ENCODE measurements at places on chromosomes 6 and 20. TPM values are rescaled to one million over a fixed set of nuclear protein-coding genes. Genes with fewer than 3 reads are reported as not detected.

The MAS1L gene
- total RNA-seq: not detected

The CTNNBL1 gene
- 59.6 TPM for total RNA-seq

The FBXO5 gene
- total RNA-seq: 6.1 TPM

The ID4 gene
- total RNA-seq: 12.0 TPM

The EFCAB8 gene
- 0.41 TPM for total RNA-seq

The TRIM40 gene
- total RNA-seq: not detected

The ALDH8A1 gene
- 0.41 TPM for total RNA-seq

The VARS1 gene
- 96.3 TPM for total RNA-seq

The ARMC2 gene
- total RNA-seq: 5.2 TPM

The ULBP3 gene
- 14.7 TPM for total RNA-seq

The LBP gene
- total RNA-seq: not detected

The SLC22A2 gene
- total RNA-seq: not detected

The SLC24A3 gene
- total RNA-seq: 0.79 TPM

The OTOR gene
- not detected for total RNA-seq

The ADGRB3 gene
- 0.87 TPM for total RNA-seq

The TMEM244 gene
- total RNA-seq: not detected

The MAN1A1 gene
- 11.7 TPM for total RNA-seq

The BPIFB4 gene
- not detected for total RNA-seq

The ERMARD gene
- 13.1 TPM for total RNA-seq

The EPPIN gene
- total RNA-seq: not detected

The ZC3H12D gene
- 0.10 TPM for total RNA-seq

The F13A1 gene
- total RNA-seq: 10.1 TPM

The OR2H1 gene
- total RNA-seq: not detected

The SYNDIG1 gene
- total RNA-seq: 8.7 TPM

The PTCRA gene
- not detected for total RNA-seq

The DPPA5 gene
- total RNA-seq: not detected

The SMPDL3A gene
- 7.3 TPM for total RNA-seq

The SUMO4 gene
- 1.6 TPM for total RNA-seq

The PCMT1 gene
- total RNA-seq: 127 TPM

The ELMO2 gene
- total RNA-seq: 53.4 TPM

The PPP1R3G gene
- 0.39 TPM for total RNA-seq

The LRRC73 gene
- 0.31 TPM for total RNA-seq

The SRSF12 gene
- total RNA-seq: 7.0 TPM

The NKAPL gene
- not detected for total RNA-seq

Data from astrocyte (in vitro differentiated cells and primary cell).